ENCODE measurements at places on chromosomes 12 and 14.

DNA sequence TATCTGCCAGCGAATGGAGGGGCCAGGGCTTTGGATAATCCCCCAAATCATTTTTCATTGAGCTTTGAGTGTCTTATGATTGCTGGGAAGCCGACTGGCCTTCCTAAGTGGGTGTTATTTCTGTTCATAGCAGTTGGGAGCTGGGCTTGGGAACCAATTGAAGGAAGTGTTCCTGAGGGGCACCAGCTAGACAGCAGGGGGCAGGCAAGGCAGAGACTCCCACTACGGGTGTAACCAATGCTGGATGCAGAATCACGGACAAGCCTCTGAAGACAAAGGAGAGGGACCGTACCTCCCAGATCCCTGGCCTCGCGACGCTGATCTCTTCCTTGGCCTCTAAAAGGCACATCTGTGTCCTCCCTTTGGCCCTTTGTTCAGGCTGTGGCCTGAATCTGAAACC, 149.0 kb upstream of the PRMT8 start:
- no peak for DNase-seq

- DNase-seq = peak; percentile 81
These were observed 473.1 kb downstream of the TMEM121 start for GRCh38 chr14:105999361-106000028.

DNA sequence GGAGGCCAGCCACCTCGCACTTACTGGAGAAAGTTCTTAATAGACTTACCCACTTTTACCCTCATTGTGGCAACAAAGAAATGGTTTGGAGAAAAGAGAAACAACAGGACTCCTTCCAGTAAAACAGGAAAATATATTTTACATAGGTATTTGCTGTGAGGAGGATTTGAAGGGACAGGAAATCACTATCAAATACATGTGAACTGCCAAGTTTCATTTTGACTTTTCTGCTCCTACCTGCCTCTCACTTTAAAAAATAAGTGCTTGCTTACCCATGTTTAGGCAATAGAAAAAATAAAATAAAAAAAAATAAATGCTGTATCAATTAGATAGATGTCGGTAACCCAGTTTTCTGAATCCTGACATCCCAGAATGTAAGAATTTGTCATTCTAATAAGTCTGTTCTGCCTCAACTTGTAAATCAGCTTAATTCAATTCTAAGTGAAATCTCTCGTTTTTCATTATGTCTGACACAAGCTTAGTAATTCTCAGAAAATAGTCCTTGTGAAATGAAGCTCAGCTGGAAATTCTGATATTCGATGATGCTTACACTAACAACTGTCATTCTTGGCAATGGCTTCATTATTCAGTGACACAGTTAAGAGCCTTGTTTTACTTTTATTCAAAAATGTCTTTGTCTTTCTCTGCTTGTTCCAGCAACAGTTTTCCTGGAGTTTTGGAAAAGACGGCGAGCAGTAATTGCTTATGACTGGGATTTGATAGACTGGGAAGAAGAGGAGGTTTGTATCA, 131.3 kb downstream of the SLC5A8 start:
- DNase-seq = no peak

GRCh38 chr14:71883094-71883493, 49.1 kb upstream of the RGS6 start:
- DNase-seq = no peak

DNA sequence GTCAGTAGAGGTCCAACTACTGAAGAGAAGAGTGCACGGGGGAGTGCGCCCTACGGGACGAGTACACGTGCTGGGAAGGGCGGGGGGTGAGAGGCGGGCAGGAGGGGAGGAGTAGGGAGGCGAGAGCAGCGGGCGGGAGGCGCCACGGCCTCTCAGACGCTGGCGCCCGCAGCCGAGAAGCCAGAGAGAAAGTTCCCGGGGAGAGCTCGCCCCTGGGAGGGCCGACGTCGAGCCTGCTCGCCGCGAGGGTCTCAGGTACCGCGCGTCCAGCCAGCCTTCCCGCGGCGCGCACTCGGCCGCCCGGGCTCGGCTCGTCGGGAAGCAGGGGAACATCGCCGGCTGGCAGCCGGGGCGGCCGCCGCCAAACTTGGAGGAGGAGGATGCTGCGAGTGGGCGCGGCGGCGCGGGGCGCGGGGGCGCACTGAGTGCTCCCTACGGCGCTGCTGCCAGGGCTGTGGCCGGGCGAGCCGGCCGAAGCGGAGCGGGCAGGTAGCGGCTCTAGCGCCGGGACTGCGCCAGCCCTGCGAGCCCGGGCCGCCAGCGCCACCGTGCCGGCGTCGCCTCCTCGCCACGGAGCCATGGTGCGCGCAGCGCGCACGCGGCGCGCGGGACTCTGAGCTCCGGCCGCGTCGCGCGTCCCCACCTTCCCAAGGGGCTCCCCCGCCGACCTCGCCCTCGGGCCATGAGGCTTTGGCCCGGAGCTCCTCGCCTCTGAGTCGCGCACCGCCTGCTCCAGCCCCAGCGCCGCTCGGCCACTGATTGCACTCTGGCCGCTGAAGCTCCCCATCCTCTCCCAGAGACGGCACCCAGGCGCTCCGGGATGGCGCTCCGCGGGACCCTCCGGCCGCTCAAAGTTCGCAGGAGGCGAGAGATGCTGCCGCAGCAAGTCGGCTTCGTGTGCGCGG, at the start of gene SLC24A4:
Gene SLC24A4, plus strand, starts transcription at position 155 of the 905 bp plus-strand sequence. Its CDS starts 666 bp downstream, at position 821.
- DNase-seq = no peak

GRCh38 chr12:9943240-9943639, 11.1 kb upstream of the CLEC2A start:
- DNase-seq = no peak
